ENCODE measurements at places on chromosomes 12 and 14. TPM values are rescaled to one million over a fixed set of nuclear protein-coding genes. Genes with fewer than 3 reads are reported as not detected.

Gene ZFYVE1
- total RNA-seq = 24.9 TPM

Gene GLT1D1
- total RNA-seq = 0.52 TPM

Gene CLSTN3
- 9.6 TPM for total RNA-seq

Gene MMP19
- 5.5 TPM for total RNA-seq

Gene SETD1B
- 27.1 TPM for total RNA-seq

Gene CD69
- 0.65 TPM for total RNA-seq

Gene COL2A1
- total RNA-seq = not detected

Gene ITGB7
- 1.1 TPM for total RNA-seq

Gene SRRM4
- total RNA-seq = not detected

Gene ABCD2
- total RNA-seq = 0.69 TPM

Gene SLC4A8
- total RNA-seq = 0.97 TPM

Gene TMEM132C
- 2.9 TPM for total RNA-seq

Gene LRRK2
- total RNA-seq = 28.0 TPM

Gene PITPNM2
- total RNA-seq = 10.4 TPM

Gene FOXG1
- total RNA-seq = 0.65 TPM

Gene REP15
- 1.3 TPM for total RNA-seq

Gene HVCN1
- total RNA-seq = 8.9 TPM

Gene KLRK1
- 1.2 TPM for total RNA-seq

Gene ANKS1B
- 20.4 TPM for total RNA-seq

Gene DRAM1
- total RNA-seq = 24.9 TPM

Gene CCDC196
- not detected for total RNA-seq

Gene BHLHE41
- 6.3 TPM for total RNA-seq

Gene PAH
- total RNA-seq = not detected

Gene CFAP54
- 3.8 TPM for total RNA-seq

Gene C12orf60
- 1.1 TPM for total RNA-seq

Gene MGP
- total RNA-seq = 604 TPM

Gene KRT6B
- not detected for total RNA-seq

Gene ARHGDIB
- total RNA-seq = 68.7 TPM

Gene TAS2R46
- total RNA-seq = not detected

Gene OR6J1
- total RNA-seq = not detected

Gene KITLG
- total RNA-seq = 147 TPM

Gene LMO3
- total RNA-seq = 66.1 TPM

Gene KSR2
- under 0.01 TPM for total RNA-seq

Gene PTPRB
- 41.9 TPM for total RNA-seq

Gene CLEC6A
- not detected for total RNA-seq

Gene CCDC88C
- total RNA-seq = 6.0 TPM

Gene LRRC74A
- total RNA-seq = not detected

Gene DLK1
- not detected for total RNA-seq

Gene TSPAN11
- total RNA-seq = 5.8 TPM

Gene NKX2-1
- total RNA-seq = 0.45 TPM

Gene CEBPE
- total RNA-seq = not detected

Gene GSG1
- not detected for total RNA-seq

Gene KLRF2
- total RNA-seq = not detected

Gene RTL1
- total RNA-seq = not detected

Gene MIP
- total RNA-seq = not detected

Gene GALNT9
- total RNA-seq = 0.17 TPM
